ENCODE measurements at places on chromosomes 16 and 17.

- DNase-seq = peak; percentile 65
Measured at GRCh38 chr16:75252946-75253911, 1.8 kb upstream of the BCAR1 start.

- no peak for DNase-seq
Measured at GRCh38 chr17:48720266-48721008, 1.9 kb downstream of the PRAC1 start.

DNA sequence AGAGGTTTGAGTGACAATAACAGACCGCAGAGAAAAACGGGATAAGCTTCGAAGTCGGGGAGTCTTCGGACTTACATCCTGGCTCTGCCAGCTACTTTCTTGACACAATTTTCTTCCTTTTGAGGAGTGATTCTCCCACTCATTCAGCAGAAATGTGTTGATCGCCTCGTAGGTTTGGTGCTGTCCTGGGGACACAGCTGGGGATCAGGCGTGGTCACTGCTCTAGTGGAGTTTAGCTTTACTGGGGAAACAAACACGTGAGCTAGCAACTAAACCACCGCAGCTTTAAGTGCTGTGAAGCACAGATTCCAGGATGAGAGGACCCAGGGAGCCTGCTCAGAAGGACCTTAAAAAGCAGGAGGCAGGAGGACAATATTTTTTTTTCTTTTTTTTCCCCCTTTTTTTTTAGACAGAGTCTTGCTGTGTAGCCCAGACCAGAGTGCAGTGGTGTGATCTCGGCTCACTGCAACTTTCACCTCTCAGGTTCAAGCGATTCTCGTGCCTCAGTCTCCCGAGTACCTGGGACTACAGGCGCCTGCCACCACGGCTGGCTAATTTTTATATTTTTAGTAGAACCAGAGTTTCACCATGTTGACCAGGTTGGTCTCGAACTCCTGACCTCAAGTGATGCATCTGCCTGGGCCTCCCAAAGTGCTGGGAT, 858 bp downstream of the NUBP1 start:
- no peak for DNase-seq

DNA sequence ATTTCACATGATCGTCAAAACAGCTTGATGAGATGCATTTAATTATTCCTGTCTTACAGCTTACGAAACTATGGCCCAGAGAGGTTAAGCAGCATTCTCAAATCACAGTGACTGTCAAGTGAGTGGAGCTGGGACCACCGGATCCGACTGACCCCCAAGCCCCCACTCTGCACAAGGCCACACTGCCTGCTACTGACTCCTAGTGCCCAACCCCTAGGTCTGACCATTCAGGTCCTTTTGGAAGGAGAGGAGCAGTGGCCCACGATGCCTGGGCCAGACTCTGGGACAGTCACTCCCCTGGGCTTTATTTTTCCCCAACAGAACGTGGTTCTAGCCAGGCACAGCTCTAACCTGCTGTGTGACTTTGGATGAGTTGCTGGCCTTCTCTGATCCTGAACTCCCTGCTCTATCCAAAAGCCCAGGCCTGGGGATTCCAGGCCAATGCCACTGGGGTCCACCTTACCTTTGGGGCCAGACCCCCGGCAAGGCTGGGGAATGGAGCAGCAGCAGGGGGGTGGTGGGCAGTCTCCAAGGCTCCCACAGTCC, 9.9 kb downstream of the TSPOAP1 start:
- DNase-seq = no peak

DNA sequence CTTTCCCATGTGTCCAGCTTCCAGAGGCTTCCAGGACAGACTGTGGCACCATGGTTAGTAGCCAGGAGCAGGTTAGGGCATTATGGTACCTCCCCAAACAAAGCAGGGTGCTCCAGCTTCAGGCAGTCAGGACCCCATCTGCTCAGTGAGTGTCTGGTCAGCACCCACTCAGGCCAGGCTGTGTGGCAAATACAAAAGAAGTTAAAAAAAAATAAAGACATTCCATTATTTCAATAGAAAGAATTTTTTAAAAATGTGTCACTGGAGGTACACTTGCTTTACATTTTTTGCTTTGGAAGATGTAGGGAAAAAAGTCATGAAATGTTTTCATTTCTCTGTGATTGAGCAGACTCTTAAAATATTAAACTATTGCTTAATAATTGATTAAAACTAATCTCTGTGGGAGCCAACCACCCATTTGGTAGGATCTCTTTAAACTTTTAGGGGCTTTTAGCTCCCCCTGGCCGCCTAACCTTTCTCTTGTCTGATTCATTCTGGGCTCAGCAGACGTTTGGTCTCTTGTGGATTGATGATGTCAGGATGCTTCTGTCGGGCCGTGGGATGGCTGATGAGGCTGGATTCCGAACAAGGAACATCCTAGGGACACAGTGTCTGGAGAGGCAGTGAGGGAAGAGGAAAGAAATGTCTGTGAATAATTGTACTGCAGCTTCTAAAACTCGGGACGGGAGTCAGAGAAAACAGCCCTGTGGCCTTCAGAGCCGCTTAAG, 28.4 kb upstream of the NPTX1 start:
- no peak for DNase-seq

DNA sequence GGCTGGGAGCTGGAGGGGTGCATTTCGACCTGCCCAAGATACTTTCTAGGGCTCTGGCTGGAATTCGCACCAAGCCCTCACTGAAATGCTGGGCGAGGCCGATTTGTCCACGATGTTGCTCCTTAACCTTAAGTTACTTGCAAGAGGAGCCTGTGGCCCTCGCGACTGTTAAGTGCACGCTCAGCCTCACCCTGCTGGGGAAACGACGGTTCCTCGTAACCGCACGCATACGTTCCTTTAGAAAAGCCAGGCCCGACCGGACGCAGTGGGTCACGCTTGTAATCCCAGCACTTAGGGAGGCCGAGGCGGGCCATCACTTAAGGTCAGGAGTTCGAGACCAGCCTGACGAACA, 607 bp upstream of the NCOR1 start:
- no peak for DNase-seq

DNA sequence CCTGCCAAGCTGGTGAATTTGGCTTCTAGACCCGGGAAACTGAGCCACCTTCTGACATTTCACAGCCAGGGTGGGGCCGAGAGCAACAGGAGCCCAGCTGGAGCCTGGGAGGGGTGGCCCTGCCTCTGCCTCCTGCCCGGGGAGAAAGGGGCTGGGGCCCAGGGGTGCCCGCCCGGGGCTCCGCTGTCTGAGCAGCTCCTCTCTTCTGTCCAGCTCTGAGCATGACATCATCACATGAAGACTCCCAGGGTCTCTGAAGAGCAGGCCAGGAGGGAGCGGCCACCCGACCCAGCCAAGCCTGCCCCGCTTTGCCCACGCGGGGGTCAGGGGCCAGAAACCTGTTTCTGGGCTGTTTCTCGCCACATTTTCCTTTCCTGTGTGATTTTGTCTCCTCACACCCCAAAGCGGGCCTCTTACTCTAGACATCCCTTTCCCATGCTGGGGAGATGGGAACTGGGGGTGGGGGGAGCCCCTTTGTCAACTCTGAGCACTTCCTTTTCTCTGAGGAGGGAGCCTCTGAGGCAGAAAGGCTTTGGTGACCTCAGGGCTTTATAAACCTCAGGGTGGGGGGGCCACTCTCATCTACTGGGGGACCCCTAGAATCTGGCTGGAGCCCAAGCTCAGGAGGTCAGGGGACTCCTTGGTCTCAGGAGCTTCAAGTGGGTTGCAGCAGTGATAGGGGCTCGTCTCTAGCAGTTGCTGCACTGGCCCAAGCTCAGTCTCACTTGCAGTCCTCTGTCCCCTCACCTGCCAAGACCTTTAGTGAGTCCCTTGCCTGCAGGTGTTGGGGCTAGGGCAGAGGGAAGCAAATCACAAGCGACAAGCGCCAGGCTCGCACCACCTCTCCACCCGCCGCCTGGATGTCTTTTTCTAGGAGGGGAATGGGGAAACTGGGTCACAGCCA, 7.6 kb downstream of the UBALD2 start:
- DNase-seq = no peak

DNA sequence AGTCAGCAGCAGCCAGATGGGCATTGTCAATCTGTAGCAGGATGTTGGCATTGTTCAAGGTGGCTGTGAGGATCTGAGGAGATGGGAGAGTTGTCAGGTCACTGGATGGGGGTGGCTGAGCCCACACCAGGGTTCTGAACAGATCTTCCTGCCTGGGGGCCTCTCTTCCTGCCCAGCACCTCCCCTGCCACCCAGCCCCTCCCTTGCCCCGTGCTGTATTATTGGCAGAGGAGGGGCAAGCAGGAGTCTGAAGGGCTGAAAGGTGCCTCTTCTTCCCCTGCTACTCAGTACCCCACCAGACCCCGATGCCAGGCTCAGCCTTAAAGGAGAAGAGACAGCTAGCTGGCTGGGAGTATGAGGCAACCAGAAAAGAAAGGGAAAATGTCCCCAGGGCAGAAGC, 93.0 kb downstream of the GOSR1 start:
- DNase-seq = no peak

- DNase-seq = no peak
Measured at GRCh38 chr17:37700881-37701280, 44.0 kb downstream of the HNF1B start.

GRCh38 chr17:13209081-13209480, 191.3 kb upstream of the ELAC2 start:
- DNase-seq = no peak

DNA sequence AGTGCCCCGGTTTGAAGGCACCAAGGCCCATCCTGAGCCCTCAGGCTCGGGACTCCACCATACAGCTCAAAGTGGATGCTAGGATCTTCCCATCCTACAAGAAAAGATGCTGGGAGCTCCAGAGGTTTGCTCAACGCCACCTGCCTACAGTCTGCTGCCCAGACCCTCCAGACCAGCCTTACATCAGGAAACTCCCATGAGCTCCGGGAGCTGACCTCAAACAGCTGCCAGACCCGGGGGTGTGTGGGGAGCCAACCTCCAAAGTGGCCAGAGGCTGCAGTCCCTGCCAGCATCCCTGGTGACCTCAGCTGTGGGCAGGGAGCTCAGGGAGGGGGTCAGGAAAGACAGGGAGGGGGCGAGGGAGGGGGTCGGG, 43.8 kb downstream of the C16orf82 start:
- DNase-seq = no peak

- DNase-seq = no peak
Measured at GRCh38 chr16:27826893-27827289, 236.6 kb downstream of the GSG1L start.

GRCh38 chr17:28534740-28535375, 17.6 kb downstream of the UNC119 start:
- DNase-seq = no peak

- no peak for DNase-seq
Measured at GRCh38 chr17:82338858-82339633, 5.5 kb upstream of the SECTM1 start.

- DNase-seq = peak; percentile 65
Measured at GRCh38 chr16:75256696-75257343, 5.4 kb upstream of the BCAR1 start.

- no peak for DNase-seq
Measured at GRCh38 chr16:80654094-80654862, 113.5 kb downstream of the DYNLRB2 start.

GRCh38 chr17:79943347-79944241, 92.1 kb downstream of the TBC1D16 start:
- no peak for DNase-seq

DNA sequence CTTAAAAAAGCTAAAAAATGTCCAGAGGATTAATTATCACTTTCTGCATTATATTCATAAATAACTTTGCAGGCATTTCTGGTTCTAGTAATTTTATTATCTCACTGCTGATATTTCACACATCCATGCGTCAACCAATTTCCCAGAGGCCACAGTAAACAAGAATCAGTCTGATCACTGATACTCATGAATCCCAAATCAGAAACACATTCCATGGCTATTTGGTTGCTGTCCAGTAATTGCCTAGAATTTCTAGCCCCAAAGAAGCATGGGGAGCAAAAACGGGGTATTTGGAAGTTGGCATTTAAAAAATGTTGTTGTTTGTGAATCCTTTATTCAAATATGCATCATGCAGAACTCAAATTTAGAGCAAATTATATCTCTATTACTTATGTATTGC, 244.8 kb downstream of the CDH8 start:
- no peak for DNase-seq

- peak; percentile 97 for DNase-seq
Measured at GRCh38 chr17:64506576-64507412, at the start of gene CEP95. TSS of gene CEP95 (plus strand) at chr17:64506977. CDS start at chr17:64507098, 121 bp downstream.

GRCh38 chr17:63550817-63551639, 751 bp downstream of the DCAF7 start:
- DNase-seq = no peak

GRCh38 chr16:750485-750884, 9.7 kb upstream of the CIAO3 start:
- no peak for DNase-seq

GRCh38 chr17:68356520-68356919, 65.2 kb downstream of the ARSG start:
- DNase-seq = no peak

DNA sequence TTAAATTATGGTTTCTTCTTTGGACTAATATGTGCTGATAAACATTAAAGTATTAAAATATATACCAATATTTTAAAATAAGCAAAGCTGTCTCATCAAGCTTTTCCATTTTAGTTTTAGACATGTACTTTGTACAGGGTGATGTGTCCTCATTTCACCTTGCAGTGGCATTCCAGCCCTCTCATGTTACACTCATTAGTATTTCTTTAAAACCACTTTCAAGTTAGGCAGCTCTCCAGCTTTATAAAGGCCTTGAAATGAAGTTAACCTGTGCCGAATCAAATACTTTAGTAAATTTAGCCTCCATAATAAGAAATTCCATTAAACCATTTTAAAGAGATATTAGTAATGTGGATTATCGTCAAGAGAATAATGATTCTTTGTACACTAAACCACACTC, 107.6 kb upstream of the HLF start:
- DNase-seq = no peak

DNA sequence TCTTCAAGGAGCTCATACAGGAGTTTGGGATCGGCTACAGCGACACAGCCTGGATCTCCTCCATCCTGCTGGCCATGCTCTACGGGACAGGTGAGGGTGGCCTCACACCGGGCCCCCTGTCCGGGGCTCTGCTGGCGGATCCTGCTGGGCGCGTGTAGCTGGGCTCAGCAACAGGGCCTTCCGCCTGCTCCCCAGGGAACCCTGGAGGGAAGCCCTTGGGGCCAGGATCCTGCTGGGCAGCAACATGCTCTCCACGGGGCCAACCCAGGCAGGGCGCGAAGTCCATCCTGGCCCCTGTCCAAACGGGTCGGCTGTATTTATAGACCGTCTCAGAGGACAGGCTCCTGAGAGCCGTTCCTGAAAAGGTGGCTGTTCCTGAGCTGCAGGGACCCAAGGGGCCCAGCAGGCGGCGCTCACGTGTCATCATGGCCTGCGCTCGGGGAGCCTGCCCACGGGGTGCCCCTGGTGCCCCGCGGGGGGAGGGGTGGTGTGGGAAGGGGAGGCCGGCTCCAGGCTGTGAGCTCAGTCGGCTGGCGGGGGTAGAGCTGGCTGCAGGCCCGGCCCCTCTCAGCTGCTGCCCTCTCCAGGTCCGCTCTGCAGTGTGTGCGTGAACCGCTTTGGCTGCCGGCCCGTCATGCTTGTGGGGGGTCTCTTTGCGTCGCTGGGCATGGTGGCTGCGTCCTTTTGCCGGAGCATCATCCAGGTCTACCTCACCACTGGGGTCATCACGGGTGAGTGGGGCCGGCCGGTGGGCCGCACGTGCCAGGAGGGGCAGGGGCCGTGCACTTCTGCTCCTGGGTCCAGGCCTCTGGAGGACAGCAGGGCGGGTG, 7.5 kb downstream of the SLC16A3 start:
- DNase-seq = peak; percentile 58

Measured in anterior cingulate cortex (tissue), 58 donors.